Panc1 (cell line): ENCODE measurements at places on chromosomes 6 and 20. TPM values are rescaled to one million over a fixed set of nuclear protein-coding genes. Genes with fewer than 3 reads are reported as not detected.
A peak's percentile ranks its signal among the peaks of the same experiment; 100 is the strongest.

- no peak for DNase-seq
These were observed 31.1 kb upstream of the CCR6 start for GRCh38 chr6:167091805-167092107.

GRCh38 chr20:6053776-6054688 is at the start of gene LRRN4:
TSS of gene LRRN4 (minus strand) at chr20:6054060. CDS start at chr20:6052799, 1,261 bp downstream.
- DNase-seq = no peak

GRCh38 chr20:56554869-56555268 is 21.8 kb downstream of the FAM209B start:
- peak; percentile 61 for DNase-seq

Gene SEL1L2
- not detected for total RNA-seq

Gene DLL1
- 2.4 TPM for total RNA-seq

GRCh38 chr6:75409928-75410327 is 83.7 kb downstream of the FILIP1 start:
- DNase-seq = no peak

DNA sequence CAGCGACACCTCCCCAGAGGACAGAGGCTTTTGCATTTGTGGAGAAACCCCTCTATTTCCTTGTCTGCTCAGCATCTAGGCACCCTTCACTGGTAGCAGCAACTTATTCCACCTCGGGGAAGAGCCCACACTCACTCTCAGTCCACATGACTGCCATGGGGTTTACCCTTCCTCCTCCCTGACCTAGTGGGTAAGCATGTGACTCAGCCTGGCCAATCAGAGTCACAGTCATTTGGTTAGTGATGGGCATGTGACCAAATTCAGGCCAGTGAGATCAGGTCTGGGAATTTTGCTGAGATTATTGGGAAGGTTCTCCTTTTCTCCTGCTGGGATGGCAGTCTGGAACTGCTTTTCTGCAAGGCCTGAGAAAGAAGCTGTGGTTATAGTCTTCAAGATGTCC is 145.7 kb upstream of the PHACTR3 start:
- no peak for DNase-seq

- DNase-seq = no peak
These were observed 59.0 kb downstream of the PFDN4 start for GRCh38 chr20:54266844-54267243.

Gene RRBP1
- 152 TPM for total RNA-seq

GRCh38 chr20:34110745-34111641 is 1.1 kb downstream of the EIF2S2 start:
- DNase-seq = no peak

DNA sequence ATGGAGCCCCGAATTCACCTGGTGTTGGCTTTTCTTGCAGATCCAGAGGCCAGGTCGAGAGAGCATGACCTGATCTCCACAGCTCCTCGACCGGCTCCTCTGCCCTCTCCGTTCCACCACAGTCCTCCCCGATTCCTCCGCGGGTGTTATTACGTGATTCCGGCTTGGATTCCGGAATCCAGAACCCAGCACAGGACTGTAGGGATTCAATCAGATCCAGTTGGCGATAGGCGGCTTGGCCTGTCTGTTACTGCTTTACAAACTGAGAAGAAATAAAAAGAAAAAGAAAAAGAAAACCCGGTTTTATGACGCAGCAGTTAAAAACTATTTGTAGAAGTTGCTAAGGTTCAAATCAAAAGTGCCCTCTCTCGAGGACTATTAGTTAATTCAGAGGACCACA is 222.7 kb downstream of the EYA2 start:
- DNase-seq = no peak

Gene BFSP1
- 6.9 TPM for total RNA-seq

- no peak for DNase-seq
These were observed 38.2 kb downstream of the OR2B2 start for GRCh38 chr6:27874016-27874415.

DNA sequence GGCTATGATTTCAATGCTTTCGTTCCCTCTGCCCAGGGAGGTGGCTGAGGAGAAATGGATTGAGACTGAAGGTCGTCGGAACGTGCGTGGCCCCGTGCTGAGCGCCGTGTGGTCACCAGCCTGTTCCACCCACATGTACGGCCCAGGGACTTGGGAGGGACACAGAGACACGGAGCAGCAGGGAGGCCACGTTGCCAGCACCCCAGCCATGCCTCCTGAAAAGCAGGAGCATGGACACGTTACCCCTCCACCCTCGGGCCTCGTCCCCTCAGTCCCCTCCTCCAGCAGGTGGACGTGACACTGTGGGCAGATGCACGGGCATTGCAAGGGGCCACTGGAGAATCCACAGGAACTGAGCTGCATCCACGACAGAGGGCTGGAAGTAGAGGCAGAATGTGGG is 133.1 kb upstream of the CST7 start:
- DNase-seq = no peak

Gene TMC2
- not detected for total RNA-seq

DNA sequence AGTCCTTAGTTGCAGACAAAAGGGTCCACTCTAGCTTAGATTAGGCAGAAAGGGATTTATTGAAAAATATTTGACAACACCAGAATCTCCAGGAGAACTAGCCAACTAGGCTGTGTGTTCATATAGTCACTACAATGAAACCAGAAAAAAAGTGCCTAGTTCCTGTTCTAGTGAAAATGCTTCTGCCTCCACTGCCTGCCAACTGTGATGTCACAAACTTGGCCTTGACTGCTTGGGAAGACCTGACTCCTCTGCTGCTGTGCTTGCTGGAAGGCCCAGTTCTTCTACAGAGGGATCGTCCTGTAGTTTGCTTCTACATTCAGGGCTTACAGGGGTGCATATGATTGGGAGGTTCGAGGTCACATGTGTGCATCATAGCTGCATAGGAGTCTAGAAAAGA is 40.3 kb upstream of the XRN2 start:
- no peak for DNase-seq

DNA sequence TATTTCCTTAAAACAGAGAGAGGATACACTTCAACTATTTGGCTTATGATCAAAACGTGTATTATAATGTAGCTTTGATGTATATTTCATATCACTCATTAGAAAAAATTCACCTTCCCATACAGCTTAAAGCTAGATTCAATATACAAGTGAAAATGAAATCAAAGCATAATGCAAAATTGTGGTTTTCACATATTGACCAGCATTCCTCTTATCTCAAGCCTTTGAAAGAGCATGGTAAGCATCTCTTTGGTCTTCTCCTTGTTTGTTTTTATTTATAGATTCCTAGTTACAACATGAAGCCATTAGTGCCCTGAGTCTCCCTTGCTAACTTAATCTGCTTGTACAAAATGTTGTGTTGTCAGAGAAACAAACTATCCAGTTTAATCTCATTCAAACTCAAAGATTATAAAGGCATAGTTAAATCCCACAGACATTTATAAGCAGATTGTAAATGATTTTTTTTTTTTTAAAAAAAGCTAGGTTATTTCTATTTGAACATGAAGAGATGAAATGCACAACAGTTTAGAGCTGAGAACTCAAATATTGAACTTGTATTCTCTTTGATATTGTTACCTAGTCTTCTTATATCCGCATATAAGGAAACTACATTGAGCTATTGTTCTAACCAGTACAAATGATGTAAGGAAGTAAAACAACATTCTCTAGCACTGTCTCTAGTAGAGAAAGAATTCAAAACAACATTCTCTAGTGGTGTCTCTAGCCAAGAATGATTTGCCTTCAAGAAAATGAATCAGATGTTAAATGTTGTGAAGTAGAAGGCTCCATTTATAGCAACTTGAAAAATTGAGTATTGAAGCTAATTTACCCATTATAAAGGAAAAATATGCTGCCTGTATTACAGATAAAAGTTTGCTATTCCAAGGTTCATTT is 31.2 kb upstream of the SMIM28 start:
- DNase-seq = no peak

Gene BPIFA1
- not detected for total RNA-seq

DNA sequence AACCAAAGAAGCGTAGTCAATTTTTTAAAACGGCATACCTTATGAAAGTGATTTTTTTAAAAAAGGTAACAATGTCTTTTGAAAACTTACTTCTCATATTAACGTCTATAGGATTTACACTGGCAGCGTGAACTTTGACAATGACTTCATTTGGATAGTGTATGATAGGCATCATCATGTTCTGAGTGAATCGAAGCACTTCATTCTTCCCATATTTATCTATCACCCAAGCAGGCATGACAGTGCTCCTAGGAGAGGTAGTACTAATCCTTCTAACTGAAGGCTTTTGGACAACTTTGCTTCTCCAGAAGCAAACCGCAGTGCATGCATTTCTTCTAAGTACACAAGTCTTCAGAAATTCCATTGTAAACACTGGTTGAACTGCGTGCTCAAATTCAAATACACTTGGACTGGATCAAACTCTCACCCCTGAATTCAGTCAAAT is 618 bp downstream of the RTN4IP1 start:
- peak; percentile 5 for DNase-seq

Gene TRIM15
- 0.13 TPM for total RNA-seq

DNA sequence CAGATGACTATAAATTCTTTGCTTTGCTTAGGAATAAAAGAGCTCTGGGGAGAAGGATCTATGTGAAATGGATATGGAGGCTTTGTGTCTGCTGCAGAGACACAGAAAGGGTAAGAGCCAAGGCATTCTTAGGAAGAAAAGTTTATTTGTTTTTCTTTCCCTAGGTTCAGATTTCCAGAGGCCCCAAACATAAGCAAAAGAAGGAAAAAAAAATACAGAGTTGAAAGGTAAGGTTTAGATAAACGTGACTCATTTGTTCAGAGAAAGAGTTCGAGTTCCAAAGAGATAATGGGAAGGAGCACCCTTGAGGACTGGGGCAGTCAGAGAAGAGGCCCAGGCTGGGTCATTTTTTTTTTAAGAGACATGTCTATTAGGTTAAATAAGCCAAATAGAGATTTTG is 27.4 kb upstream of the BMP5 start:
- DNase-seq = no peak

GRCh38 chr20:20229595-20229994 is 138.3 kb upstream of the INSM1 start:
- DNase-seq = no peak

- no peak for DNase-seq
These were observed 24.2 kb downstream of the AKAP12 start for GRCh38 chr6:151263967-151264366.

Gene C4A
- 8.1 TPM for total RNA-seq

Gene LAMA2
- total RNA-seq = 0.28 TPM

Gene MBOAT1
- total RNA-seq = 15.1 TPM

Gene TNFRSF6B
- total RNA-seq = not detected

GRCh38 chr6:47298475-47298874 is 11.2 kb downstream of the TNFRSF21 start:
- no peak for DNase-seq

Gene FAM184A
- 8.7 TPM for total RNA-seq

Gene FOXQ1
- 11.7 TPM for total RNA-seq

DNA sequence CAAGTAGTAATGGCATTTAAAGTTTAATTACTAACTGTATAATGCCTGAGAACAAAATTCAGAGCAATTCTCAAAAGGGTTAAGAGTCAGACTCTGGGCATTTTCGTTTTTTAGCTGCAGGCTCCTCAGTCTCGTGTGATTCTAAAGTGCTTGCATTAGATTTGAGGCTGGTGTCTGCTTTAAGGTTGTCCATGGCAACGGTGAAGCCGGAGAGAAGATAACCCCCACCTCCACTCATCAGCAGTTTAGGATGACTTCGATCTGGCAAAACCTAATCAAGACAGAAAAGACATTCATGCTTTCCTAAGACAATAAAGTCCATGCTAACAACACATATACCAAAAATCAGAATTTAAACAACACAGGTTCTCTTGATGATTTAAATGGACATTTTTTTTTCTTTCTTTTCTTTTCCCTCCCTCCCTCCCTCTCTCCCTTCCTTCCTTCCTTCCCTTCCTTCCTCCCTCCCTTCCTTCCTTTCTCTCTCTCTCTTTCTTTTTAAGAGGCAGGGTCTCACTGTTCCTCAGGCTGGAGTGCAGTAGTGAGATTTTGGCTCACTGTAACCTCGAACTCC is 11.8 kb downstream of the TRMT6 start:
- no peak for DNase-seq

- DNase-seq = no peak
These were observed 42.6 kb downstream of the KIAA1755 start for GRCh38 chr20:38217791-38218565.

GRCh38 chr6:85580118-85580877 is 13.4 kb downstream of the SNX14 start:
- no peak for DNase-seq

GRCh38 chr20:22623211-22623610 is 38.8 kb upstream of the FOXA2 start:
- no peak for DNase-seq

DNA sequence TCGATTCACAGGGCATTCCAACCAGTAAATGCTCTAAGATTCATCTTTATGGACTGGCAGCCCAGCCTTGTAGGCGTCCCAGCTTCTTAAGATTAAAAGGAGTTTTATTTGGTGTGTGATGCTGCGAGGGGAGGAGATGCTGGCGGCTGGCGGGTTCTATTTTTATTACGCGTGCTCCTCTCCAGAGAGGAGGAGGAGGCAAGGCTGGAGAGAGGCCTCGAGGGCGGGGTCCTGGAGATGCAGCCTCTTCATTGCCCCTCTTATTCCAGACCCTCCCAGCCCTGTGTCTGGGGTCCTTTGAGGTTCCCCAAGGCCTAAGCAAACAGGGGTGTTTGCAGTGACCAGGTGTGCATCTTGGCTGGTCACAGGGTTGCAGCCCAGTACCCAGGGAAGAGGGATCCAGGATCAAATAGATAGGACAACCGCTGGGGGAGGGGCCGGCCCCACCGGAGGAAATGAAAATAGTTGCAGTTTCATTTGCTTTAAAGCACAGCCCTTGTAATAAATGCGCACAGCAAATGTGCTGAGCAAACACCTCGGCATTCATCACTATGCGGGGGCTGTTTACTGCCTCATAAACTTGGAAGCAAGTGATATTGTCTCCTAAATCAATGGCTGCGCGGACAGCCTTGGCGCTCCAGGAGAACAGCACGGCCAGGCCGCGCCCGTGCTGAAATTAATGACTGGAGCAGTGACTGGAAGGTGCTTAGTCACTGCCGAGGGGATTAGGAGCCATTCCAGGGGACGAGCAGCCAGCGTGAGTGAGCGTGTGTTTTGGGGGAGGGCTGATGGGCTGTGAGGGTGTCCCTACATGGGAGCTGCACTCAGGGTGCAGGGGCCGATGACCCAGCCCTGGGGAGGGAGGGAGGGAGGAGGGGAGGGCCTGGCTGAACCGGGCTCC is 83.0 kb downstream of the TMEM242 start:
- DNase-seq = no peak

DNA sequence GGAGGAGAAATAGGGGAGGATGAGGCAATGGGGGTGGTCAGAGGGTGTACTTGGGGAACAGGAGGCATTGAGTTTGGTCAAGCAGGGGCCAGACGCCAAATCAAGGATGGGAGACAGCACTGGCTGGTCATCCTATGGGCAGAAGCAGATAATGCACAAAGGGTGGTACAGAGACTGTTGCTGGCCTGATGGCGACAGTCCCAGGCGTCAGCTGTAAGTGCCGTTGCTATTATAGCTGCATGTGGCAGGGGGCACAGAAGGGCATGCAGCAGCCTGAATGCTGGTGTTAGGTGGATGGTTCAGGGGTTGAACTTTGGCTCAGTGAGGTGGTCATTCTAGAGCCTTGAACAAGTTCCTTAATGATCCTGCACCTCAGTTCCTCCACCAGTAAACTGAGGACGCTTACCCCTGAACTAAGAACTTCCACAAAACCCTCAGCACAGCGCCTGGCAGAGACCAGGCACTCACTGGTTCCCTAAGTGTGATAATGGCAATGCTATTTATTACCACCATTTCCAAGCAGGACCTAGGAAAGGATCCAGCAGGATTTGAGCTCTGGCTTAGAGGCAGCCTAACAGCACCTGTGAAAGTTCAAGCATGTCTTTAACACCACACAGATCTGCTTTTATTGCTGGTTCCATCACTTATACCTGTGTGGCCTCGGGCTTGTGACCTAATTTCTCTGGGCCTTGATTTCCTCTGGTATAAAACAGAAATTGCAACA is 162.7 kb downstream of the INSM1 start:
- no peak for DNase-seq
